ENCODE measurements at places on chromosomes 5 and 9.

- DNase-seq: no peak
Observed at GRCh38 chr9:119998614-119999013, 581.4 kb downstream of the CDK5RAP2 start.

DNA sequence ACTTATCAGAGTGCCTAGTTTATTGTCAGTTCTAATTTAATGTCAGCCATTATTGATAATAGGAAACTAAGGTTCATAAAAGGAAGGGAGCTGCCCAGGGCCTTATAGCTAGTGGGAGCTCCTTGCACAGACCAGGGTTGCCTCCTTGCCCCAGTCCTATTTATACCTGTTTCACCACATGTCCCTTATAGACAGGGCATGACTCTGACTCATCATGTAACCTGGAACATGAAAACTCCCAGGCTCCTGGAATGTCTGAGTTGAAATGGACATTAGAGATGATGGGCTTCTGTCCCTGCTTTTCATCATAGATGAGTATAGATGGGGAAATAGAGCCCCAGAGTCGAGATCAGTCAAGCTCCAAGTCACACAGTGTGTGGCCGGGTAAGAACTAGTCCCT, 21.1 kb downstream of the FAT2 start:
- DNase-seq: no peak

DNA sequence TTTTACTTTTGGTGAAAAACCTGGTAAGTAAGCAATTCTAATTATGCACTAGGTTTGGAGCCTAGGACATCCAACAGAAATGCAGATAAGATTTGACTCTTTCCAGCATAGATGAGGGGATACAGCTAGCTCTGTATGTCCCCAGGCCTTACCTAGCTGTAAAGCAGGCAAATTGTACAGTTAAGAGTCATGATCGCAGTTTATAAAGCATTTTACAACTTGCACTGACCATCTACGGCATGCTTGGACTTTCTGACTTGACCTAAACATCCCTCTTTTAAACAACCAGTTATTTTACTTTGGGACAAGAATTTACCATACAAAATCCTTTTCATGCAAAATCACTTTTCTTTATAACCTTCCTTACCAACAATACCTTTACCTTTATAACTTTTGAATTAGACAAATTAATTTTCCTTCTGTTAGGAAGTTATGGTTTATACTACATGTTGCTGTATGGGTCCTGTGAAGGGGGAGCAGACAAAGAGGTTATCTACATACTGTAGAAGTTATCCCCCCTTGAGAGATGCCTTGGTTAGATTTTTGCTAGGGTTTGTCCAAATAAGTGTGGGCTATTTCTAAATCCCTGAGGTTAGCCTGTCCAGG, 36.8 kb downstream of the FGD3 start:
- DNase-seq: no peak

DNA sequence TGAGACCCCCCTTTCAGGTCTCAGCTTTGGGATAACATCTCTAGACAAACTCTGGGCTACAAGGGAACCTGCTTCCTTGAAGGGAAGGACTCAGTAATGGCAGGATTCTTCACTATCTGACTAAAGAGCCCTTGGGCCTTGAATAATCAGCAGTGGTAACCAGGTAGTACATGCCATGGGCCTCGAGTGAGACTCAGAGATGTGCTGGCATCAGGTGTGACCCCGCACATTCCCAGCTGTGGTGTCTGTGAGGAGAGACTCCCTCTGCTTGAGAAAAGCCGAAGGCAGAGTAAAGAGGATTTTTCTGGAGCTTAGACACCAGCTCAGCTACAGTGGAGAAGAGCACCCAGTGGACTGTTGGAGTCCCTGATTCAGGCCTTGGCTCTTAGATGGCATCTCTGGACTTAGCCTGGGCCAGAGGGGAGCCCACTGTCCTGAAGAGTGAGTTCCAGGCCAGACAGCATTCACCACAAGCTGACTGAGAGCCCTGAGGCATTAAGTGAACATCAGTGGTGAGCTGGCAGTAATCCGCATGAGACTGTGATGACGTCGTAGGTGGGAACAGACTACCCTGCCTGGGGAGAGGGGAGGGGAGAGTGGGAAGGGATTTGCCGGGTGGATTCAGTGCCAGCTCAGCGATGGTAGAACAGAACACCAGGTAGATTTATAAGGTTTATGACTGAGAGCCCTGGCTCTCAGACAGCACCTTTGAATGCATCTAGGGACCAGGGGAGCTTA, 5.3 kb upstream of the ZNF782 start:
- no peak for DNase-seq

- no peak for DNase-seq
Observed at GRCh38 chr5:73899055-73899454, 273.1 kb downstream of the ARHGEF28 start.

DNA sequence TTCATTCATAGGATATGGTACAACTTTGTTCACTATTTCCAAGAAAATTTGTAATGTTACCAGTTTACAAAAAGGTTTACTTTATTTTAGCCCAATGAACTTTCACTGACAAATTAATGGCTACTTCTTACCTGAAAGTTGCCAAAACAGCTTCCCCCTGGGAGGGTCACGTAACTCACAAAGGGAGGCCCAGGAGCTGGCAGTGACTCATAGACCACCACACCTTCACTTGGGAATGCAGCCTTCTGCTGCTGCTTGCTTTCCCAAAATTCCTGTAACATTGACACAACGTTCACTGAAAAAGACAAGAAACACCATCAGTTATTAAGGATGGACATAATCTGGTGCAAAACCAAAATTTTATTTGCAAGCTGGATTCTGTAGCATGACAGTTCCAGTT, 18.1 kb downstream of the LIX1 start:
- no peak for DNase-seq

- peak; percentile 26 for DNase-seq
Observed at GRCh38 chr9:136110082-136111061, 8.3 kb downstream of the TMEM250 start.

GRCh38 chr9:88990729-88991065, 571 bp upstream of the S1PR3 start:
- no peak for DNase-seq

DNA sequence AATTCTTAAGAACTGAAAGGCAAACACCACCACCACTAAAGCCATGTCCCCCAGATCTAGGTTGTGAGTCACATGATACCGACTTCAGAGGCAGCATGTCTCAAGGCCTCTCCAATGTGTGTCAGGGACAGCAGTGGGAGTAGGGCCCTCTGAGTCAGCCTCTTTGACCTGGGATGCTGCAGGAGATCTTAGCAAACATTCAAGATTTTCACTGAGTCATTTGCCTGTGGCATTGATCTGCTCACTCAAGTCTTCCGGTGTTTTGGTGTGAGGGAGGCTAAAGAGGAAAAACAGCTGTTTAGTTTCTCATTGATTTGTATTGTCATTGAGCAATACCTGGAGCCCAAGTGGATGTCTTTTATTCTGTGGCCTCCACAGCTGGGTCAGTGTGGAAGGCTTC, 36.1 kb downstream of the TMC1 start:
- DNase-seq: no peak

DNA sequence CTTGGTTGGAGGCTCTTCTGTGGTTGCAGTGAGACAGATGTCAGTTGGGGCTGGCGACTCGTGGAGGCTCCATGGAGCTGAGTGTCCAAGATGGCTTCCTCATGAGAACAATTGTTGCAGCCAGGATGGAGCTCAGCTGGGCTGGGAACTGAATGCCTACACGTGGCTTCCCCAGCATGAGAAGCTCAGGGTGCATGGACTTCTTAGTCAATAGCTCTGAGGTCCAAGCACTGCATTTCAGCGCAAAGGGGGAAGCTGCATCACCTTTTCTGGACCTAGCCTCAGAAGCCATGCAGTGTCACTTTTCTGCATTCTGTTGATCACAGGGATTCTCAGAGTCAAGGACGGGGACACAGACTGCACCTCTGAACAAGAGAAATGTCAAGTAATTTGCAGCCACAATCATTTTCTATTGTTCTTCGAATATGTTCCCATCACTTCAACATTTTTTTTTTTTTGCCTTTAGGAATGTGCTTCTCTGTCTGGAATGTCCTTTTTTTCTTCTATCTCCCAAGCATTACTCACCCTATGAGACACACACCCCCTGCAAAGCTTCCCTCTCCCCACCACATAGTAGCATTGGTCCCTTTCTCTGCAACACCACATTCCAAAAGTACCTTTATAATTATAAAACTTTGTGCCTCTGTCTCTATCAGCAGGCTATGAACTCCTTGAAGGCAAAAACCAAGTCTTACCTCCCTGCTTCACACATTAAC, 57.5 kb upstream of the STK32A start:
- DNase-seq: no peak

DNA sequence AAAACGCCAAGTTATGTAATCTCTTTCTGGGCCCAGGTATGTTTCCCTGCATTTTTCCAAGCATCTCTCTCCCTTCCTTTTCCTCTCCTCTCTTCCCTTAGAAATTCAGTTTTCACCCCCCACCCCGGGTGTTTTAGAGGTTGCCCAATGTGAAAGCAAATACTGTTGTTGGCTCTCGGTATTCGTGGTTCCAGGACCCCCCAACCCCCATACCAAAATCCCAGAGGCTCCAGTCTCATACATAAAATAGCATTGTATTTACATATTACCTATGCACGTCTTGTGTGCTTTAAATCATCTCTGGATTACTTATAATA, 48.8 kb downstream of the ACER2 start:
- DNase-seq: no peak

- no peak for DNase-seq
Observed at GRCh38 chr5:104998169-104998568, 1435.6 kb upstream of the NUDT12 start.

- no peak for DNase-seq
Observed at GRCh38 chr5:110900829-110901228, 162.0 kb downstream of the SLC25A46 start.

GRCh38 chr5:65198456-65199120, 283.1 kb downstream of the ADAMTS6 start:
- DNase-seq: no peak

GRCh38 chr5:78293851-78294247, 649 bp downstream of the AP3B1 start:
- DNase-seq: no peak

DNA sequence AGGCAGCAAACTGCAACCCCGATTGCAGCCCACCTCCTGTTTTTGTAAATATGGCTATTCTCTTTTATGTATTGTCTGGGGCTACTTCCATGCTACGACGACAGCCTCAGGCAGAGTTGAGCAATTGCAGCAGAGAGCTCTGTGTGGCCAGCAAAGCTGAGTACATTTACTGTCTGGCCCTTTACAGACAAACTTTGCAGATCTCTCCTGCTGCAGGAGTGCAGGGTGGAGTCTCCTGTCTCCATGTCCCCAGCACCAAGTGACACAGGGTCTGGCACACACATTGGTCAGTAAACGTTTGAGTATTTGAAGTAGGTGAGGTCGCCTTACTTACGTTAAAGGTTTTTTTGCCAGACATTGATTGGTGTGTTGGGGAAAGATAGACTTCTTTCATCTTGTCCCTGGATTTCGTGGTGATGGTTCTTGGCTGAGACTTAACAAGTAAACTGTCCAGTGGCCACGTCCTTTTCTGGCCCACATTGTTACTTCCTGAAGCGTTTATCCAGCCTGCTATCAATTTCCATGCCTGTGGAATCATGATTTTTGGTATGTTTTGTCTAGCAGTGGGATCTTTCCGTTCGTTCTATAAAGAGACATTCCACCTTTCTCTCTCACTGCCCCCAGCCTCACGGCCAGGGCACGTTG, 27.2 kb downstream of the PRRC2B start:
- DNase-seq: no peak

- DNase-seq: no peak
Observed at GRCh38 chr5:76234665-76235064, 151.5 kb downstream of the SV2C start.

DNA sequence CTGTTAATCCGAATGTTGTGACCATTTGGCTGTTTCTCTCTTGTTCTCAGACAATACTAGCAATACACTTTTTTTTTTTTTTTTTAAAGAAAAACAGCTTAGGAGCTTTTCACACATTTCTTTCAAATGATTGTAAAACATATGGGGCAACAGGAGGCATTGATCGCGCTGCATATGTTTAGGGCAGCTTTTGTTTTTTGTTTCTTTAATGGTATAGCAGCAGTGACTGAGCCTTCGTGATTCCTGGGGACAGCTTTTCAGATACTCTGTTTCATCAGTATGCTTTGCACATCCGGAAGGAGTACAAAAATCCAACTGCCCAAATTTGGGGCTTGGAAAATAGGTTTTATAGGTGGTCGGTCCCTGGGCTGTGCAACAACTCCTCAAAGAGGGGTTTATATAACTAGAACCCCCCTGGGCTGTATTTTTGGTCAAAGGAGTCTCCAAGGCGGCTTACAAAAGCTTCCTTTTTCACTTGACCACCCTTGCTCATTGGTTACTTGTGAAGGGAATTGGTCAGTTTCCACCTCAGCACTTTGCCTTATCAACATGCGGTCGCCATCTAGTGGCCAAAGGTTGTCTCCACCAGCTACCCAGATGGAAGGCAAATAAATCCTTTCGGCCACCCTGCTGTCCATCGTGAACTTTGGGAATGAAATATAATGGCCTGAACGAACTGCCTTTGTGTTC, 91.8 kb downstream of the PDE6A start:
- peak; percentile 41 for DNase-seq

GRCh38 chr5:12648558-12648957, 744.3 kb upstream of the CTNND2 start:
- no peak for DNase-seq

GRCh38 chr9:123749580-123750202, 180.2 kb downstream of the DENND1A start:
- DNase-seq: no peak

Measured in CD4-positive, alpha-beta T cell treated with Interleukin-12 subunit alpha and Interleukin-12 subunit beta, for 1 hour (primary cell).